Tibial nerve (tissue), 4 donors: ENCODE measurements at places on chromosomes 1 and 21.

DNA sequence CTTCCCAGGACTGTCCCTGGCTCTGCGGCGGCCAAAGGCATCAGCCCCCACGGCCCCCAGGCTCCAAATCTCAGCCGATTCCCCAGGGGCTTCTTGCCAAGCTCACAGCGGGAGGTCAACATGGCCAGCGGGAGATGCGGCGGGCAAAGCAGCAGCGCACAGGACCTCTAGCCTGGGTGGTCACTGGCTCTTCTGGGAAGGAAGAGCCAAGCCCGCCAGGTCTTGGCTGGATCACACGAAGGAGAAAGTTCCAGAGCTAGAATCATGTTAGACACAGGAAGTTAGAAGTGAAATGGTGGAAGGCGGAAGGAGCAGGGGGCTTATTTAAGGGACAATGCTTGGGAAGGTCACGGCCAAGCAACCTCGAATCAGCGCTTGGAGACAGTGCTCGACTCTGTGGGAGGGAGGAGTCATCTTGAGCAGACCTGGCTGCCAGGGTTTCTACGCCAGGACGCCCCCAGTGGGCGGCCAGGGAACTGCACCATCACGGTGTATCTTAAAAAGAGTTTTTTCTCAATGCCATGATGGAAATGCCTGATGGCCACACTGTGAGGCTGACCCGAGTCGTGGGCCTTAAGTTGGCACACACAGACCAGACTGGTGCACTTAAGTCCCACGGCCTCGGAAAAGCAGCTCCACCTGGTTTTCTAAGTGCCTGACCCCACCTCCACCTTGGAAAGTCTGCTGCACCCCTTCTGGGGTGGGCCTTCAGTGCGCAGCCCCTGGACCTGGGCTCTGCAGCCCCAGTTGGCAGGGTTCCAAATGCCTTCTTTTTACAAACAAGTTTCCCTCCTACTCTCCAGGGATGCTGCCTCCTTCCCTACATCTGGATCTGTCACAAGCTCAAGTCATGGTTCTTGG lies 29.3 kb downstream of the SLC66A1 start:
- peak; percentile 64 for DNase-seq

DNA sequence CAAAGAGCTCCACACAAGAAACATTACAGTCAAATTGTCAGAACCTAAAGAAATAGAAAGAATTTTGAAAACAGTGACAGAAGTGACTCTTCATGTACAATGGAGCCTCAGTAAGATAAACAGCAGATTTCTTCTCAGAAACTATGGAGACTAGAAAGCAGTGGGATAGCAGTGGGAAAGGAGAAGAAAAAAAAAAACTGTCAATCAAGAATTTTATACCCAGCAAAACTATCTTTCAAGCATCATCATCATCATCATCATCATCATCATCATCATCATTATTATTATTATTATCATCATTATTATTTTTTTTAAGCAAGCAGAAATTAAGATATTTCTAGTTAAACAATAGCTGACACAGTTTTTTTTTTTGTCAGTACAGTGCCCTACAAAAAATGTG lies 24.2 kb downstream of the CEP170 start:
- no peak for DNase-seq

DNA sequence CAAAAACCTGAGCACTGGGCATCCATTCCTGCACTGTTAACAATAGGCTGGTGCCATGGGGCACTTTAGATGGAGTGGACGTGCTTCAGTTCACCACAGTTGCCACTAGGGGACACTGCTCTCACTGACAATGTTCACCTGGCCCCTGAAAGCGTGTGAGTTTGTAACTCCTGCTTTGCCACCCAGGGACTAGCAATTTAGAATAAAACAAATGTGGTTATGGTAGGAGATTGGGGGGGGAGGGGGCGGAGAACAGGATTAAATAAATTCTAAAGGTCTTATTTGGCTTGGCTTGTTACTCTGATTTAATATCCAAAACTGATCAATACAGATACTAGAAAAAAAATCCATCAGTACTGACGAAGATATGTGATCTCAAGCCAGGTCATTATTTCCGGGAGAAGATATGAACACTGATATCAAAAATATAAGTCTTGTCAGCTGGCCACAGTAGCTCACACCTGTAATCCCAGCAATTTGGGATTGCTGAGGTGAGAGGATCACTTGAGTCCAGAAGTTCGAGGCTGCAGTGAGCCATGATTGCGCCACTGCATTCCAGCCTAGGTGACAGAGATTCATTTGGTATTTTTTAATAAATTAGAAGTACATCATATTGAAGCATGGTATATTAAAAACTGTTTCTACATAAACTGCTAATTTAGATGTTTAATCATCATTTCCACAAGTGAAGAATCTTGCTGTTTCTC lies 23.2 kb downstream of the INTS7 start:
- peak; percentile 81 for DNase-seq

GRCh38 chr1:6447818-6448748 lies 17.9 kb downstream of the TNFRSF25 start:
- DNase-seq: no peak

GRCh38 chr1:151289991-151290708 lies 8.1 kb downstream of the ZNF687 start:
- DNase-seq: no peak

- no peak for DNase-seq
These were observed 75.4 kb downstream of the NKAIN1 start for GRCh38 chr1:31164291-31164690.

DNA sequence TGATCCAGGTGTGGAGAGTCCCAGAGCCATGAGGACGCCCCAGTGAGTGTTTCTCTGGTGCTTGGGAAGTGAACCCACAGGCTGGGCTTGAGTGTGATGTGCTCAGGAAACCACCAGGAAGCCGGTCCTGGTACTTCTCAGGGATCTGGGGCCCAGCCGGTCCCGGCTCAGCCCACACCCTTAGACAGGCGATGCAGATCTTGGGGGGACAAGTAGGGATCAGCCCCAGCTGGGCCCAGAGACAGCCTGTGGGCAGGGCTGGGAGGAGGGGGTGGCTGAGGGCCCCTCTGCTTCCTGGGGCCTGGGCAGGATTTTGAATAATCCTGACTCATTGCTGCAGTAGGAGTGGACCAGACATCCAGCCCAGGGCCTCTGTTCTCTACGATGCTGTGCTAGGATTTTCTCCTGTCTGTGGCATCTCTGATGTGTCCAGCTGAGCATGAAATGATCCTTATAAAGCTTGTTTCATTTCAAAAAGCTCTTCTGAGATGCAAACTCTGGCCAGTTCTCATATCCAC lies 698.0 kb downstream of the PTPRU start:
- no peak for DNase-seq

GRCh38 chr1:118012515-118013124 lies 83.1 kb downstream of the WDR3 start:
- no peak for DNase-seq

DNA sequence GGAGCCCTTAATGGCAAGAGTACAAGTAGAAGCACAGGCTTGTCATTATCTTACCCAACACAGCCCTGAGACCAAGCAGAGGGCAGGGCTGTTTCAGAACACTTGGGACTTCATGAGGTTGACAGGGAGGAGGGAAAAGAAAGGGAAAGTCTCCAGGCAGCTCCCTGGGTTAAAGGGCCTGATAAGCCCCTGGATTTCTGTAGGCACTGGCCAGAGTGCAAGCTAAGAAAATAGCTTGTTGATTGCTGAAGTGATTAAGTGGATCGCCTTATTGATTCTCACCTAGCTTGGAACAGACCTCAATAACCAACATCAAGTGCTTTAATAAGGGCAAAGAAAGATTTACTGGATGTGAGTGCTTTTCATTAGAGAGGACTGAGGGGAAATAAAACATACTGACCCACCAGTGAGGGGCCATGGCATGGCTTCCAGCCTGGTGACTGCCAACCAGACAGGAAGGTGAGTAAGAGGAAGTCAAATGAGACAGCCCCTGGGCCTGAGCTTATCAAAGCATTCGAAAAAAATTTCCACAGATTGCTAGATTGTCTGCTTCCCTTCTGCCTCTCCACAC lies 121.4 kb upstream of the NFIA start:
- no peak for DNase-seq

DNA sequence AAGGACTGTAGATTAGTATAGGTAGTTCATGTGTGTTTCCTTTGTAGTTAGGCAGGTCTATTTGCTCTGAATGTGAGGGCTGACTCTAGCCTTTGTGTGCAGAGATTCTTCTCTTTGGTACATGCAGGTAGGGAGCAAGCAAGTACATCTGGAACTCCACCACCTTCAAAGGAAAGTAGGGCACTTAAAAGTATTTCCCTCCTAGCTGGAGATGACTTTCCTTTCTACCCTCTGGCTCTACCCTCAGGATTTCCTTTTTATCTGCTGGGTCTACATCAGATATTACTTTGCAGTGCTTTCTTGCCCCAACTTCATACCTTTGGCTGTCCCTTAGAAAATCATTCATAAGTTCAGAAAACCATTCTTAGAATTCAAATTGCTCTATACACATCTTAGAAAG lies 91.7 kb upstream of the HIVEP3 start:
- no peak for DNase-seq

GRCh38 chr1:46221749-46222148 lies 18.6 kb downstream of the LURAP1 start:
- DNase-seq: peak; percentile 23

DNA sequence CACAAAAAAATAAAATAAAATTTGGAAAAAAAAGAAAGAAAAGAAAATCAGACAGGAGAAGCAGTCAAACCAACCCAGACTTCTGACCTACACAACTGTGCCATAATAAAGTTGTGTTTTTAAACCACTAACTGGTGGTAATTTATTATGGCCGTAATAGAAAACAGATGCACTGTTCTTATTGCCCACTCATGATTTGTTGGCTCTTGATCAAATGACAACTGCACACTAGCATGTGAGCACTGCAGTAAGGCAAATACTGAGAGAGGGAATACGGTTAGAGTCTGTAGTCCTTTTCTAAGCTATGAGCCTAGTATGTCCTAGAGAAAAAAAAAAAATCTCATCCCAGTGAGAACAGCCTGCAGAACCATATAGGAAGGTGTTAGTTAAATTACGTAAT lies 61.2 kb upstream of the TNR start:
- DNase-seq: no peak

GRCh38 chr1:44821240-44821715 lies 13.0 kb downstream of the BTBD19 start:
- no peak for DNase-seq

GRCh38 chr21:37536616-37537278 lies 170.2 kb downstream of the DYRK1A start:
- DNase-seq: no peak

- DNase-seq: no peak
These were observed 27.0 kb downstream of the KIAA0319L start for GRCh38 chr1:35530168-35530567.

GRCh38 chr1:4768553-4768952 lies 114.1 kb downstream of the AJAP1 start:
- DNase-seq: no peak

DNA sequence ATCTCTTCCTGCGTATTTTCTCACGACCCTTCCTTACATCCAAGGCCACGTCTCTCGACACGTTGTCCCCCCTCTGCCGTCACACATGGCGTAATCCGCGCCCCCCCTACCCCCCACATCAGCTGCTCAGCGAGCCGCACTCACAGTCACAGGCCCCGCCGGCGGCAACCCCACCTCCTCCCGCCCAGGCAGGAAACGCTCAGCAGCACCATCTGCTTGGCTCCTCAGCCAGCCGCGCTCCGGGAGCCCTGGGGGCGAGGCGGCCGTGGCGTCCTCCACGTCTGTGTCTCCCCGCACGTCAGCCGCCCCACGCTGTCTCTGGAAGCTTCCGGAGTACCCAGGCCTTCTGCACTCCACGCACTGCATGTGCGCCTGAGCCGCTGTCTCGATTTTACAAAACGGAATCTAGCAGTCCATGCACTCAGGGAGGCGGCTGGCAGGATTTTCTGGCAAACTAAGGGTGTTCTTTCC lies 64.6 kb downstream of the SIK1 start:
- peak; percentile 63 for DNase-seq

GRCh38 chr1:74857676-74858075 lies 124.7 kb downstream of the TYW3 start:
- no peak for DNase-seq

GRCh38 chr1:70826428-70826827 lies 221.2 kb downstream of the PTGER3 start:
- DNase-seq: no peak

DNA sequence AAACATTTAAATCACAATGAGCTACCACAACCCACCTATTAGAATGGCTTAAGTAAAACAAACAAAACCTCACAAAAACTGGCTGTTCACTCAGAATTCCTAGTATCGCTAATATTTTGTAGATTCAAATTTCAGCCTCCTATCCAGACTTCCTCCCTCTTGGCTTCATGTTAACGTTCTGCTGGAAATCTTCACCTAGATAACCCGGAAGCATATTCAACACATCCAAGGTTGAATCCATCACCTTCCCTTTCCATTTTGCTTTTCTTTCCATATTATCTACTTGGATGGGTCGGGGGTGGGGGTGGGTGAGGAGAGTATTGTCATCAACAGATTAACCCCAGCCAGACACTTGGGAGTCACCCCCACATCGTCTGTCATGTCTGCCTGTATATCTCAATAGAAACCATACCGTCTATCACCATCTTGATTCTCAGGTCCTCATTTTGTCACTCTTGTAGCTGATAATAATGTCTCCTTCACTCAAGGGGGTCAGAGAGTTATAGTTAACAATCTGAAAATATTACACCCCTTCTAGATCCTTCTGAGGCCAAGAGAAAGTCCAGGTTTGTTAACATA lies 1.7 kb upstream of the DPH5 start:
- DNase-seq: no peak

DNA sequence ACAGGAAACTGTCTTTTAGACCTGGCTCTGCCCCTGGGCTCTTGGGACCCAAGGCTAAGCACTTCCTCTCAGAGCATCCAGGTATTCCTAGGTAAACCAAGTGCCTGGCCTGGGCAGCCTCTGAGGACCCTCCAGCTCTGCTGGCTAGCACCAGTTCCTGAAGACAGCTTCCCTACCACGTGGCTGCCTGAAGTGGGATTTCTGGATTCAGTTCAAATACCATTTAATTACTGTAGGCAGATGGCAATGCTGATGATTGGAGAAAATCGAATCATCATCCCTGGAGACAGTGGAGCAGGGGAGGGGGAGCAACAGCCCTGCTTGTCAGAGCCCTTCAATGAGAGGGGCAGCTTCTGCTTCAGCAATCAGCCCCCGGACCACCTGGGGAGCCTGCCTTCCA lies 11.9 kb downstream of the KIF21B start:
- DNase-seq: no peak

DNA sequence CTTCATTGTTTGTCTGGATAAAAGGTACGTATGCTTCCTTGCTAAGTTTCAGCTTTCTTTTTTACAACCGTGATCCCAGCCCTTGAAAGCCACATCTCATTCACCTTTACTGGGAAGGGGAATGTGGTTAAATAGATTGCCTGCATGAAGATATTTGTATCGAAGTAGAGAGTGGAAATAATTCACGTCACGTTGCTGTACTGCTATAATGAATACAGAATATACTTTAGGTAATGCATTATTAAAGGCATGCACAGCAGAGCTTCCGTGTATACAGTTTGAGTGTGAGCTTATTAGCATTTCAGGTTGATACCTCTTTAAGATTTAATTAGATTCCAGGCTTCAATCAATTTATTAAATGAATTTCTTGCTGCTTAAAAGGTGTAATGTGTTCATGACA lies 153.8 kb downstream of the HHAT start:
- no peak for DNase-seq

- no peak for DNase-seq
These were observed 46.0 kb upstream of the OLIG2 start for GRCh38 chr21:32979598-32980268.

- DNase-seq: no peak
These were observed 116.1 kb downstream of the SPATA17 start for GRCh38 chr1:217747156-217747769.
